ENCODE measurements at places on chromosomes 16 and 17. TPM values are rescaled to one million over a fixed set of nuclear protein-coding genes. Genes with fewer than 3 reads are reported as not detected.

DNA sequence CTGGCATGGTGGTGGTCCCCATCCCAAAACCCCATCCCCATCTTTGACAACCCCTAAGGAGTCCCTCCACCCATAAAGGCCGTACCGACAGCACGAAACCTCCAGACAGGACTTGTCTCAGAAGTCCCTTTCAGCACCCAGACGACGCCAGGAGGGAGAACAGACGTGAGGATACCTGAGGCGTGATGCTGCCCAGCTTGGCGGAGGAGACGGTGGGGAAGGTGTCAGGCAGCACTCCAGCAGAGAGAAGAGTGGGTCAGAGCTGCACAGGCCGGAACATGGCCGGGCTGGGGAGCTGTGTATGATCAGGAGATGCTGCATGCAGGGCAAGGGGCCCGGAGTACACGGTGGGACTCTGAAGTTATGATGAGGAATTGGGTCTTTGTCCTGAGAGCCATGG, 244.2 kb downstream of the GSG1L start:
- H3K36me3 ChIP-seq = no peaks in the 10 kb centered on the region
- DNase-seq = no peak
- H3K4me3 ChIP-seq = no peak overlapping the region
- H3K27me3 ChIP-seq = peaks cover 13% of the 10 kb centered on the region
- no peaks in the 10 kb centered on the region for H3K4me1 ChIP-seq

Gene ITGB3
- 59.2 TPM for total RNA-seq

GRCh38 chr17:69320210-69320907, 6.6 kb downstream of the ABCA5 start:
- DNase-seq = no peak
- H3K36me3 ChIP-seq = no peaks in the 10 kb centered on the region
- H3K27me3 ChIP-seq = no peaks in the 10 kb centered on the region
- H3K27ac ChIP-seq = no peak overlapping the region
- no peaks in the 10 kb centered on the region for H3K4me1 ChIP-seq

DNA sequence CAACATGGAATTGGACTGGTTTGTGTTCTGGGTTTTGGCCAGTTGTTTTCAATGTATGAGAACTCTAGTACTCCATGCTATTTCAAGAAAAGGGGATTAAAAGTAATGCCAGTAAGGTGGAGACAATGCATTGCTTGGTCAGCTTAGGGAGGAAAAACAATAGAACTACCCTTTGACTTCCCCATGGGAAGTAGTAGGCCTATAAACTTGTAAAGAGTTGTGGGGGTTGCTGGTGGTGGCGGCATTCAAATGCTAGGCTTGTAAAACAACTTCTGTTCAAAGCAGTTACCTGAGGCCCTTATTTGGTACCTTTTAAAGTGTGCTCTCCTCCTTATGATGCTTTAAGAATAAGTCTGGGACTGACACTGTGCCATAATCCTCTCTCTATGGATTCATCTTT, 9.4 kb downstream of the MAP3K3 start:
- H3K4me1 ChIP-seq = peaks cover 4% of the 10 kb centered on the region
- no peak for DNase-seq
- no peaks in the 10 kb centered on the region for H3K27me3 ChIP-seq
- H3K27ac ChIP-seq = no peak overlapping the region
- H3K4me3 ChIP-seq = no peak overlapping the region
- peaks cover 4% of the 10 kb centered on the region for H3K36me3 ChIP-seq

DNA sequence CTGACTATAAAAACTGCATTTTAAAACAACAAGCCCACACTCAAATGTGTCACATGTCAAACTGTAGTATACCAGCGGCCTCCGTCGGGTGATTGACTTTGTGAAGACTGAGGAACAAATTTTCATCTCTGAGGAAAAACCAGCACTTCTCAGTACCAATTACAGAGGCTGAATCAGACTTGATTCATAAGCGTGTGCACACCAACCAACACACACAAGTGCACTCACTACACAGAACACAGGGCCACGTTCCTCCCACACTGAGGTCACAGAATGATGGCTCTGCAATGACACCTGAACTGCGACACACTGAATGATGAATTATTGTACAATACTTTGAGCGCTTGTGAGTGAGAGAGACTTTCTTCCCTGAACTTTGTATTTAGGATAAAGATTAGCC, 29.6 kb downstream of the XPO6 start:
- peak; percentile 44 for DNase-seq
- no peaks in the 10 kb centered on the region for H3K27me3 ChIP-seq
- peaks cover 35% of the 10 kb centered on the region for H3K4me1 ChIP-seq
- peaks cover 9% of the 10 kb centered on the region for H3K36me3 ChIP-seq
- H3K4me3 ChIP-seq = peak overlapping the region; percentile 4

- no peaks in the 10 kb centered on the region for H3K27me3 ChIP-seq
- H3K27ac ChIP-seq = no peak overlapping the region
- H3K4me1 ChIP-seq = no peaks in the 10 kb centered on the region
- H3K36me3 ChIP-seq = no peaks in the 10 kb centered on the region
These were observed 472.7 kb downstream of the KCNJ2 start for GRCh38 chr17:70642059-70642458.

Measured in astrocyte (in vitro differentiated cells and primary cell).